ENCODE measurements at places on chromosomes 16 and 17. TPM values are rescaled to one million over a fixed set of nuclear protein-coding genes. Genes with fewer than 3 reads are reported as not detected.

DNA sequence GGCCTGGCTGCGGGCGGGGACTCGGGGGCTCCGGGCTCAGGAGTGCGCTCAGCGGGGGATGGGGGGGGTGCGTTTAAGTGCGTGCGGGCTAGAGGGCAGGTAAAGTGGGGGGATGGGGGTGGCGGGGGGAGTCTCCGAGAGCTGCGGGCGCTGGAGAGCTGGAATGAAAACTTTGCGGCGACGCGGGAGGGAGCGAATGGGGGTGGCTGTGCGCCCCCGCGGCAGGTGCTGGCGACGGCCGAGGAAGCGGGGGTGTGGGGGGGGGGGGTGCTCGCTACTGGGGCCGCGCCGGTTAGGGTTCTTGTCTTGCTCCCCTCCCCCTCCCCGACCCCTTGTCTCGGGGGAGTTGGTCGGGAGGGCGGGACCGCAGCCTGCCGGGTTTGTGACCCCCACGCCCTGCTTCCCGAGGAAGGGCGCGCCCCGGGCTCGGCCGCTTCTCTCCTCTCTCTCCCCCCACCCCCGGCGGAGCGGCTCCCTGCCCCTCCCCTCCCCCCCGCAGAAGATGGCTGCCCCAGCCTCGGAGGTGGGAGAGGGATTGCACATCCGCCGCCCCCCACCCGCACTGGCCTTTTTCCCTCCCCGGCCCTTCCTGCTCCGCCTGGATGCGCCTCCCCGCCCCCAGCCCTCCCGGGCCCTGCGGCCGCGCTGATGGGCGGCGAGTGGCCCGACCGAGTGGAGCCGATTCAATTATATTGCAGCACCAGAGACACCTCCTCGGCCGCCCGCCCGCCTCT, 649 bp downstream of the GSE1 start:
- DNase-seq = no peak

AANAT gene
- total RNA-seq = not detected

SLC6A4 gene
- total RNA-seq = not detected

- DNase-seq = no peak
Observed at GRCh38 chr17:30267625-30268024, 24.1 kb downstream of the BLMH start.

DNA sequence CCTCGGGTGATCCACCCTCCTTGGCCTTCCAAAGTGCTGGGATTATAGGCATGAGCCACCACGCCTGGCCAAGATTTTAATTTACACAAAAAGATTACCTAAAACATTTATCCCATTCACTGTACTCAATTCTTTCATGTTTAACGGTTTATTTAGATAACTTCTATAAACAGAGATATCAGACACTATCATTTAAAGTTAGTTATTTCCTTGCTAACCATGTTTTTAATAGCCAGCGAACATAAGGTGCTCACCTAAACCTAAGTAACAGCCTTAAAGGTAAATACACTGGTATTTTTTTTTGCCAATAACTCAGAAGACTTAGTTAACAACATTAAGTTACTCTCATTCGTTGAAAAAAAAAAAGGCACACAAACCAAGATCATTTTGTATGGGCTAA, 82.0 kb upstream of the C17orf78 start:
- DNase-seq = no peak

Measured in activated T-cell treated with anti-CD3 and anti-CD28 coated beads, Interleukin-2, amount 50 U/mL, for 4 hours (primary cell).